Activated CD8-positive, alpha-beta memory T cell treated with anti-CD3 and anti-CD28 coated beads for 4 hours (primary cell): ENCODE measurements at places on chromosomes 7 and 10.

- DNase-seq = no peak
These were observed 112.2 kb downstream of the ADARB2 start for GRCh38 chr10:1625079-1625478.

GRCh38 chr7:130301501-130302020 lies 8.6 kb downstream of the CPA4 start:
- no peak for DNase-seq

GRCh38 chr7:51123322-51124019 lies 193.1 kb downstream of the COBL start:
- DNase-seq = no peak

- no peak for DNase-seq
These were observed 10.9 kb downstream of the SUFU start for GRCh38 chr10:102514487-102515311.

GRCh38 chr7:121500360-121501058 lies 104.4 kb upstream of the FAM3C start:
- no peak for DNase-seq

GRCh38 chr10:80359644-80360043 lies 3.1 kb downstream of the DYDC2 start:
- no peak for DNase-seq

DNA sequence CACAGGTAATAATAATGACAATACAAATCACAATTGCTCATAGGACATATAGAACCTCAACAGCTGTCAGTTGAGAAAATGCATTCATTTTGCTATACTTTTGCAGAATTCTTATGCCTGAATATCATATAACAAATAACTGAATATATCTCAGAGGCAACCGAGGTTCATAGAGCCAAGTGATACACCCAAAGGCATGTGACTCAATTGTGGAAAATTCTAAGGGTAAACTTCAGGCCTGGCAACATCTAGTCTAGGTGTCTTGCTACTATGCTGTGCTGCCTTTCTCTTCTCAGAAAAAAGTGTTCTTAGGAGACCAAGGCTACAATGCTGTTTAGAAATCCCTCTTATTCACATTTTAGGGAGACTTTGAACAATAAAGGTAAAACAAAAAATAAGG lies 270.7 kb downstream of the BAMBI start:
- DNase-seq = no peak

DNA sequence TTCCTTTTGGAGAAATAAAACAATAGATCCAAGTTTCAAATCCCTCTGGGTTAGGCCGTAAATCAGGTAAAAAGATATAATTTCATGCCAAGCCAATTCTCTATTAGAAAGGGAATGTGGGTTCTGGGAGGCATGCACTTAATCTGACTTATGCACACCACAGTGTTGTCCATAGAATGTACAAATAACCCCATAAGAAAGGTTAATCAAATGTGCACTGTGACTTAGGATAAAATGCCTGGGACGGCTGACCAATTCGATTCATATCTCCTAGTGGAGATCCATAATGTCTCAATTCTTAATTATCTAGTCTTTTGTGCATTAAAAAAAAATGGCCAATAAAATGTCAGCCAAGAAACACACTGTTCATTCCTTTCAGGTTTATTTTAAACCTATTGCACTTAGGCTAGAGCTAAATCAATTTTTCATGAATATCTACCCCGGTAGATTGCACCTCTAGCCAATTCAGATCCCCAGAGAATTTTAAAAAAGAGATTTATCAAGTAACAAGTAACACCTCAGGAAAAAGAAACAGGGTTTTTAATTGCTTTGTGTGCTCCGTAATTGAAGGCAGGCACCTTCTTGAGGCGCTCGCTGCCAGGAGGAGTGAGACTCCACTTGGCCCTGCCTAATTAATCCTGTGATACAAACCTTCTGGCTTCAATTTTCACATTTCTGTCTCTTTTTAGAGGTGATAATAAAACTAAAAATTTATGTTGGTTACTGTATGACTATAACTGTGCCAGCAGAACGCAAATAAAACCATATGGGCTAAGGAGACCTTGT lies 265.1 kb downstream of the ETV1 start:
- DNase-seq = no peak

- no peak for DNase-seq
These were observed 23.4 kb downstream of the UROS start for GRCh38 chr10:125799451-125800182.

- no peak for DNase-seq
These were observed 1.2 kb downstream of the ADIRF start for GRCh38 chr10:86969421-86970041.

DNA sequence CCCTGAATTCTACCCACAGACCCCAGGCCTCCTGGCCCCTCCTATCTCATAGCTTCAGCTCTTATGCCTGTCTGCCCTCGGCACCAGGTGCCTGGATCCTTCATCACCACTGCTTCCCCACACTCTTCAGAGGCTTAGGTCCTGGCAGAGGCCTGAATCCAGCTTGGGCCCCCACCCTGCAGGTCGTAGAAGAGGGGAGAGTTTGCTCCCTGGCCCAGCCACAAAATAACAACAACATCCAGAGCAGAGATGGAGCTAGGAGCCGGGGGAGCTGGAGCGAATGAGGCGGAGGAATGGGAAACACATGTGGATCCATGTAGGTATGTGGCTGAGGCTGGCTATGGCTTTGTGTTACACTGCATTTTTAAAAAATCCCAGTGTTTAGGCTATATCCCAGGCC lies 7.8 kb upstream of the OPN4 start:
- DNase-seq = no peak

DNA sequence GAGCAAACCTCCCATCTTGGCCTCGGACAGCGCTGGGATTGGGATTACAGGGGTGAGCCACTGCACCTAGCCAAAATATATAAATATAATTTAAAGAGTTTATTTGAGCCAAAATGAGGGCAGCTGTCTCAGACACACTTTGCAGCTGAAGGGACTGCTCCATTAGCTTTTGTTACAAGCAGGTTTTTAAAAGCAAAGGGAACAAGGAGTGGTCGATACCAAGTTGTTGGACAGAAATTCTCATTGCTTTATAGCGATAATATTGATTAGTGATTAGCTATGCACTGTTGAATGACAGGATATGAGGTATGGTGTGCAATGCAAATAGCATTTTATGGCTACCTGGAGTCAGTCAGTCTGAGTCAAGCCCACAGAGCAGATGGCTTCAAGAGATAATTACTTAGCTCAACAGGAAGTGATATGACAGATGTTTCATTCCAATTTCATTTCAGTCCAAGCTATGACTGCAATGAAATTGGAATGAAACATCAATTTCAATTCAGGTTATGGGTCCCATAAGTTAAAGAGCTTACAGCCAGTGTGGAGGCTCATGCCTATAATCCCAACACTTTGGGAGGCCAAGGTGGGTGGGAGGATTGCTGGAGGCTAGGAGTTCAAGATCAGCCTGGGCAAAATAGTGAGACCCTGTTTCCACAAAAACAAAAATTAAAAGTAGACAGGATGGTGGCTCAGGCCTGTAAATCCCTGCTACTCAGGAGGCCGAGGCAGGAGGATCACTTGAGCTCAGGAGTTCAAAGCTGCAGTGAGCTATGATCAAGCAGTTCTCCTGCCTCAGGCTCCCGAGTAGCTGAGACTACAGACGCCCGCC lies 23.1 kb downstream of the TYW1 start:
- no peak for DNase-seq

- DNase-seq = no peak
These were observed 78.9 kb downstream of the SVIL start for GRCh38 chr10:29555746-29556481.

DNA sequence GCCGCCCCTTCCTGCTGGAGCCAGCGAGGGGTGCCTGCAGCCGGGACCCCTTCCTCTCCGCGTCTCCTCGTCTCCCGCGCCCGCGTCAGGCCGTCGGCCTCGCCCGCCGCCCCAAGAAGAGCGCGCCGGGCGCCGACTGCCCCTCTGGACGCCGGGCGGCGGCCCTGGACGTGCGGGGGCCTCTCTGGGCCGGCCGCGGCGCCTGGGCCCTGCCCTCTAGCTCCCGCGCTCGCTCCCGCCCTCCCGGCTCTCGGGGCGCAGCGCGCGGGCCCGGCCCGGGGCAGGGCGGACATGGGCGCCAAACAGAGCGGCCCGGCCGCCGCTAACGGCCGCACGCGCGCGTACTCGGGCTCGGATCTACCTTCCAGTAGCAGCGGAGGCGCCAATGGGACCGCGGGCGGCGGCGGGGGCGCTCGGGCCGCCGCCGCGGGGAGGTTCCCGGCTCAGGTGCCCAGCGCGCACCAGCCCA lies 704 bp downstream of the ZNRF2 start:
- no peak for DNase-seq

DNA sequence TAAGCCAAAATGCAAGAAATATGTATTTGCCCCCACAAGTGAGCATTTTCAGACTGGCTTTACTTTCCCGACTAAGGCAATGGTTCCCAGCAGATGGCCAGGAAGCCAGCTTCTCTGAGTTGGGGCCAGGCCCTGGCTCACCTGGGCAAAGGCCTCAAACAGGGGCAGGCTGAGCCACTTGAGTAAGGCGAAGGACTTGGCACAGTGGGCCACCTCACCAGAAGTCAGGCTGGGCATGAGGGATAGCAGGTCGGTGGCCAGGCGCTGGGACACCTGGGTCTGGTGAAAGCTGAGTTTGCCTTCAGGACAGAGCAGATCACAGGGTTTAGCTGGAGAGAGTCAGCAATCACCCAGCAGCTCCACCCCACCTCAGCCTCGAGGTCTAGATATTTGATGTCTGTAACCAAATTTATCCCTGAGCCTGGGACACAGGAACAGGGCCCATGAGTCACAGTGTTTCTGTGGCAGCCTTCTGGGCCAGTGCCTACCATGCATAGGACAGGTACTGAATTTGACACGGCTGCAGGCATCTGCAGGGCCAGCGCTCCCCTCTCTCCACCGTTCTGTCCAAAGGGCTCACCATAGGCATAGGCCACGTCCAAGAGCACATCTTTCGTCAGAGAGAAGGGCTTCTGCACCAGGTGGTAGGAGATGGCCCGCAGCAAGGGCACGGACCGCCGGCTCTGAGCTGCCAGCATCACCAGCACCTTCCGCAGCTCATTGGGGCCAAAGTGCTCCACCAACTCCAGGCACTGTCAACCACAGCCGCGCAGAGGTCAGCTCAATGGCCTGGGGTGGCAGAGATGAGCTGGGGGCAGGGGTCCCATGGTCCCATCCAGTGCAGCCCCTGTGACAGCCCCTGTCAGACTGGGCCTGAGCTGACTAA lies 7.3 kb downstream of the TBRG4 start:
- DNase-seq = no peak

- no peak for DNase-seq
These were observed 34.8 kb upstream of the HNRNPH3 start for GRCh38 chr10:68296843-68297663.

GRCh38 chr10:71343392-71343773 lies 24.3 kb downstream of the SLC29A3 start:
- DNase-seq = no peak

- DNase-seq = no peak
These were observed 90.3 kb downstream of the INPP5A start for GRCh38 chr10:132627666-132628531.

GRCh38 chr7:11328309-11328708 lies 354.6 kb downstream of the PHF14 start:
- no peak for DNase-seq

- no peak for DNase-seq
These were observed 161.7 kb downstream of the NRBF2 start for GRCh38 chr10:63294781-63295180.

DNA sequence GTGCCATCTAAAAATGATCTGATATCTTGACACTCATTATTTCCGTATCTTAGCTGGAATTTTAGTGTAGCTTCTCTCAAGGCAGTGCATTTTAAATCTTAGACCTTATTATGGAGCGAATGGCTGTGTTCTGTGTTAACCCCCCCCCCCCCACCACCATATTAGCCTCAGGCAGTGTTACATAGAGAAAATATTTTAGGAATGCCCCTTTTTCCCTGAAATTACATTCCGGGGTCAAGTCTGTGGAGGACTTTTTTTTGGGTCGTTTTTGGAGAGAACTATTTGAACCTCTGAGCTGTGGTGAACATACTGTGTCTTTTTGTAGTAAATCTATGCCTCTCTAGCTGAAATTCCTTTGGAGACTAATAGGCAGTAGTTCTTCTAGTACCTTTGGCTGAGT lies 3.1 kb downstream of the CCDC126 start:
- DNase-seq = no peak

GRCh38 chr7:139679731-139680594 lies 97.8 kb downstream of the HIPK2 start:
- no peak for DNase-seq

- DNase-seq = no peak
These were observed 13.2 kb downstream of the MLXIPL start for GRCh38 chr7:73611017-73611555.

DNA sequence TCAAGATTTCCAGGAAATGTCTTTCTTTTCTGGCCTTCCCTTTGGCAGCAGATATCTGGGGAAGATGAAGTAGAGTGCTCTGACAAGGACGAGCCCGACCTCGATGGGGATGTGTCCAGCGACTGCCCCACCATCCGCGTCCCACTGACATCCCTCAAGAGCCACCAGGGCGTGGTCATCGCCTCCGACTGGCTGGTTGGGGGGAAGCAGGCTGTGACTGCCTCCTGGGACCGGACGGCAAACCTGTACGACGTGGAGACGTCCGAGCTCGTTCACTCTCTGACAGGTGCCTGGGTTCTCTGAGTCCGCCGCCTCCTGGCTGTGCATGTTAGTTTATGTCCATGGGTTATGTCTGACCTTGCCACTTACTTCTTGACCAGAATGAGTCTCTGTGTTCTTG lies 47.4 kb downstream of the WDR37 start:
- no peak for DNase-seq

DNA sequence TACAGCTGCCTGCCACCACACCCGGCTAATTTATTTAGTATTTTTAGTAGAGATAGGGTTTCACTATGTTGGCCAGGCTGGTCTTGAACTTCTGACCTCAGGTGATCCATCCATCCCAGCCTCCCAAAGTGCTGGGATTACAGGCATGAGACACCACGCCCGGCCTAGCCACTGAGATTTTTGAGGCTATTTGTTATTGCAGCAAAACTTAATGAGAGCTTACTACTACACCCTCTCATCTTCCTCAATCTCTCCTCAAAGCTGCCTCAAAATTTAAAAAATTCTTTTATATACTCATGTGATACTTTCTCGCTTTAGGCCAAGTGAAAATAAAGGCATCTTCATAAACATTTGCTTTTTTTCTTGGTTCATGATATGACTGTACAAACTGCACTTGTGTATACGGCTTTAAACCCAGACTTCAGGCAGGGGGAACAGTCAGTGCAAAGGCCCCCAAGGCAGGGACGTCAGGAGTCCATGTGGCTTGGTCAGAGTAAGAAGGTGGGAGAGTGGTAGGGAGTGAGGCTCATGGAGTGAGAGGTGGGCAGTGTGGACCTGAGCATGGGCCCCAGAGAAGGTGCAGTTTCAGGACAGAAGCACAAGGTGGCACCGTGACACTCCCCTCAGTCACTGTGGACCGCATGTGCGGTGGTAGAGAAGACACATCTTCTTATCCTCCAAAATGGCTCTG lies 55.5 kb downstream of the SYPL1 start:
- peak; percentile 42 for DNase-seq

GRCh38 chr7:39016609-39017008 lies 38.9 kb downstream of the POU6F2 start:
- DNase-seq = no peak

GRCh38 chr10:129272176-129272575 lies 194.9 kb upstream of the MGMT start:
- no peak for DNase-seq

GRCh38 chr7:53740971-53741370 lies 705.5 kb downstream of the POM121L12 start:
- DNase-seq = no peak
